ENCODE measurements at places on chromosomes 13 and 19.

DNA sequence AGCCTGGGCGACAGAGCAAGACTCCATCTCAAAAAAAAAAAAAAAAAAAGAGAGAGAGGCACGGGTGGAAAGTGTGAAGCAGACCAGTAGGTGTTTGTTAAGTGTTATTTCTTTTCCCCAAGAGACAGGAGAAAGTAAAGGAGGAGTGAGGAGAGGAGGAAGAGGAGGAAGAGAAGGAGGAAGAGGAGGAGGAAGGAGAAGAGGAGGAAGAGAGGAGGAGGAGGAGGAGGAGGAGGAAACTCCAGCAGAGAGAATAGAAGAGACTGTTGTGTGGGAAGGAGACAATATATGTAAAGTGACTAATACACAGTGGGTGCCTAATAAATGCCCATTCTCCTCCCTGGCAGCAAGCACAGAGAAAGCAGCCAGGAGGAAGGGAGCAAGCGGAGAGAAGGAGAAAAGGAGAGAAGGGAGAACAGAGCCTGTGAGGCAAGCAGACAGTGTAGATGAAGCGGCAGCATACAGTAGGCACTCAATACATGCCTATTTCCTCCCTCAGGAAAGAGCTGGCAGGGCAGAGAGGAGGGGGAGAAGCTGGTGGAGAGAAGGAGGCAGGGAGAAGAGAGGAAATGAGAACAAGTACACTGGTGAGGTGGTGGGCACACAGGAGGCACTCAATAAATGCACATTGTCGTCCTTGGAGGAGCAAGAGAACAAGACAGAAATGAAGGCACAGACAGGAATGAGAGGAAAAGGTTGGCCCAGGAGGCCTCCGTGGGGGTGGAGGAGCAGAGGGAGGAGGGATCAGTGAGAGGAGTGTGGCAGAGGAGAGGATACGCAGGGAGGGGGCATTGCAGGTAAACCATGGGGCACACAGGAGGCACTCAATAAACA lies 16.6 kb downstream of the JOSD2 start:
- DNase-seq: no peak

GRCh38 chr19:1134431-1134830 lies 30.6 kb downstream of the GPX4 start:
- no peak for DNase-seq

DNA sequence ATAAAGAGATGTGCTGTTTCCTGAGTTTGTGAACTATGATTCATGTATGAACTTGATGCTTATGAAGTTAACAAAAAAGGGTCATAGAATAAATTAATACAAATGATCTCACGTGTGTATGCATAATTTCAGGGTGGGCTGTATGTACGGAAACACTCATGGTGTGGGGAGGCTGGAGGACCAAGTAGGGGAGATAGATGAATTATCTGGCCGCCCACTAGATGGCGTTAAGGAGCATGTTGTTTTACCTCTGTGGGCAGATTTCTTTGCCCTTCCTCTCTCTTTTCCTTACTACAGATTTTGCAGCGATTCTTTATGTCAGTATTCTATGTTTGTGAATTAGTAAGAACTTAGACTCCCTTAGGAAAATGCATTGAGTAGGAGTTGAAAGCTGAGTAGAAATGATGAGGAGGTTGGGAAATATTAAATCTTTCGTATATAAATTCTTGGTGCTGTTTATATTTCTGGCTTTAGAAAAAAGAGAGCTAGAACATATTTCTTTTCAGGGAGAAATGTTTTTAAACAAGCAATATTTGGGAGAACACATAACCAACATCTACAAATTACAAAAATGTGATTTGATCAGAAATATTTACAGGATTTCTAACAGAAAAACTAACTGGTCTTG lies 47.4 kb upstream of the TMTC4 start:
- peak; percentile 37 for DNase-seq

- DNase-seq: no peak
Observed at GRCh38 chr19:57682226-57682766, 519 bp downstream of the ZNF551 start.

- DNase-seq: no peak
Observed at GRCh38 chr13:40801255-40802217, 12.1 kb downstream of the SLC25A15 start.

DNA sequence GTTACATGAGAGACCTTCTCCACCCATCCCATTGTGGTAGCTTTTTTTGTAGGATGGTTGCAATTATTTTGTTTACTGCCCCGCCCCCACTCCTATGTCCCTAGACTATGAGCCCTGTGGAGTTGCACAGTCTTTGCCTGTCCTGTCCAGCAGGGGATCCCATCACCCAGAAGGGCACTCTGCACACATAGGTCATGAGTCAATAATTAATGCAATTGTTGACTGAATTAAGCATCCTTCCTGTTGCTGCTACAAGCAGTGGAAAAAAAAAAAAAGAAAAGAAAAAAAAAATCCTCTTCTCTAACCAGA lies 14.2 kb downstream of the C19orf81 start:
- DNase-seq: no peak

All from stimulated activated CD4-positive, alpha-beta T cell treated with anti-CD3 and anti-CD28 coated beads, Interleukin-1b, Interleukin-23, amount 100 ng/mL, for 4 hours (primary cell).